ENCODE measurements at places on chromosomes 5 and 9.

GRCh38 chr5:125149110-125149509, 402.7 kb upstream of the ZNF608 start:
- DNase-seq = no peak

- DNase-seq = no peak
Measured at GRCh38 chr9:114465906-114466900, 39.1 kb downstream of the WHRN start.

DNA sequence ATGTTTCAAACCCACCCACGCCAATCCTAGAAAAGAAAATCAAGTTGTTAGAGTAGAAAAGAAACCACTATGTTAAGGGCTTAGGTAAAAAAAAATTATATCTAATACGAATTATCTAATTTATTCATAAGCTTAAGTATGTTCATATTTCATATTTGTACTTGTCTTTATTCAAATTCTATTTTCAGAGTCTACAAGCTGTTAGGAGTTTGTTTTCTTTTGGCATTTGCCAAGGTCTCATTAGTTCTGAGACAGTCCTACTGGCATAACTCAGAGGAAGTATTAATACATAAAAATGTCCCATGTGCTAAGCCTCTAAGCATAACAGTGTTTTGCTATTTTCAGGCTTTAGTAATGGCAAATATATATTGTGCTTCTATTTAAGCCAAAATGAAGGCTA, 57.6 kb downstream of the STARD4 start:
- DNase-seq = no peak

DNA sequence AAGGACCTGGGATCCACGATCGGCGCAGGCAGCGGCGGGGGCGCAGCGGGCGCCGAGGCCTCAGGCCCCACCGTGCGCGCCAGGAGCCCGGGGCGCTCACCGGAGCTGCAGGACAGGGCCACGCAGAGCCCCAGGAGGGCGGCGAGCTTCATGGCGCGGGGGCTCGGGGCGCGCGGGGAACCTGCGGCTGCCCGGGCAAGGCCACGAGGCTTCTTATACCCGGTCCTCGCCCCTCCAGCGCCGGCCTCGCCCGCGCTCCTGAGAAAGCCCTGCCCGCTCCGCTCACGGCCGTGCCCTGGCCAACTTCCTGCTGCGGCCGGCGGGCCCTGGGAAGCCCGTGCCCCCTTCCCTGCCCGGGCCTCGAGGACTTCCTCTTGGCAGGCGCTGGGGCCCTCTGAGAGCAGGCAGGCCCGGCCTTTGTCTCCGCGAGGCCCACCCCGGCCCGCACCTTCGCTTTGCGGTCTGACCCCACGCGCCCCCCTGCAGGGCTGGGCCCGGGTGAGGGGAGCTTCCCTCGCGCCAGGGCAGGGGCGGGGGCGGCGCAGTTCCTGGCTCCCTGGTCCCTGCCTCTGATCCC, at the start of gene SCGB3A1:
TSS of gene SCGB3A1 (minus strand) at position 189 of the 577 bp plus-strand sequence. CDS start at position 152, 37 bp downstream.
- no peak for DNase-seq

DNA sequence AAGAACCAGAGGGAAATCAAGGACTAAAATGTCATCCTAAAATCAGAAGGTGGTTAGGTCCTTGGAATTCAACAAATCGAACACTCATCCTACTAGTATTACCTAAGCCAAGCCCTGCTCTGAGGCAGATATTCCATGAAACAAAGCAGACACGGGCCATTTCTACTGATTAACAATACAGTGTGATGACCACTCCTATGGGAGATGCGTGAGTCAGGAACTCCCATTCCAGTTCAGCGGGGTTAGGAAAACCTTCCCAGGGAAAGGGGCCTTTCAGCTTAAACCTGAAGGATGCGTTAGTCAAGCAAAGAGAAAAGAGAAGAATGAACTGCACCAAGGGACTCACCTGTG, 117.8 kb upstream of the LHFPL2 start:
- no peak for DNase-seq

DNA sequence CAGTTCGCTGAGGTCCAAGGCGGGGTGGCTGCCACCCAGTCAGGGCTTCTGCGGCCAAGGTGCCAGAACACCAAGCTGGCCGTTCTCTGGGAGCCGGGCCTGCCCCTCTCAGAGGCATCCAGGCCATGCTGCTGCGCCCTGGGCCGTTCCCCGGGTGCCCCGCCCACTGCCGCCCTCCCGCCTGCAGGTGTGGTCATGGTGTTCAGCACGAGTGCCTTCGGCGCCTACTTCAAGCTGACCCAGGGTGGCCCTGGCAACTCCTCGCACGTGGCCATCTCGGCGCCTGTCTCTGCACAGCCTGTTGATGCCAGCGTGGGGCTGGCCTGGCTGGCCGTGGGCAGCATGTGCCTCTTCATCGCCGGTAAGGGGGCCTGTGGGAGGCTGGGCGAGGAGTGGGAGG, 7.7 kb downstream of the SLC2A8 start:
- no peak for DNase-seq

DNA sequence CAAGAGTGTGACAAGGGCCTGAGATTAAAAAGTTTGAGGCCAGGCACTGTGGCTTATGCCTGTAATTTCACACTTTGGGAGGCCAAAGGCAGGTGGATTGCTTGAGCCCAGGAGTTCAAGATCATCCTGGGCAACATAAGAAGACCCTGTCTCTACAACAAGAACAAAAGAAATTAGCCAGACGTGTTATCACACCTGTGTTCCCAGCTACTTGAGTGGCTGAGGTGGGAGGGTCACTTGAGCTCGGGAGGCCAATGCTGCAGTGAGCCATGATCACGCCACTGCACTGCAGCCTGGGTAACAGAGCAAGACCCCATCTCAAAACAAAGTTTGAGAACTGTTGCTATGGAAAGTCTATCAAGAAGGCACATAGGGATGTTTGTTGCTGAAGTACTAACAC, 25.0 kb downstream of the EXOSC2 start:
- no peak for DNase-seq
